ENCODE measurements at places on chromosomes 6 and 20. TPM values are rescaled to one million over a fixed set of nuclear protein-coding genes. Genes with fewer than 3 reads are reported as not detected.

The ARG1 gene
- total RNA-seq, result not detected

DNA sequence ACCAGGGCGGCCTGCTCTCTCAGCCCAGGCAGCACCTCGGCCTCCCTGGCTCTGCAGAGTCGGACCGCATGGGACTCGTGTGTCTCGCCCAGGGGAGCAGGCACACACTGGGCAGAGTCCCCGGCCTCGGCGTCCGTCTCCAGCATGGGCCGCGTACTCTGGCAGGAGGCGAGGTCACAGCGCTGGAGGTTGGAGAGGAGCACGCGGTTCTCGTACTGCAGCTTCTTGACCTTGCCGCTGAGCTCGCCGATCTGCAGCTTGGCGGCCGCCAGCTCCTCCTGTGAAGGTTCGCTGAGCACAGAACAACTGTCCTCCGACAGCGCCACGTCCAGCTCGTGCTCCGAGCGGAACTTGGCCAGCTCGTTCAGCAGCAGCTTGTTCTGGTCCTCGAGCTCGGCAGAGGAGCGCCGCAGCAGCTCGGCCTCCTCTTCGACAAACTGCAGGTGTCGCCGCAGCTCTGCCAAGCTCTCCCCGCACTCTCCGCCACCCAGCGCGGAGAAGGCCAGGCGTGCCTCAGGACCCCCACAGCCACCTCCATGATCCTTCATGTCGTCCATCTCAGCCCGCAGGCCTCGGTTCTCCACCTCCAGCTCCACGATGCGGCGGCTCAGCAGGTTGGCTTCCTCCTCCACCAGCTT, 42.0 kb upstream of the DSN1 start:
- no peaks in the 10 kb centered on the region for H3K27me3 ChIP-seq
- H3K27ac ChIP-seq, result no peak overlapping the region
- no peaks in the 10 kb centered on the region for H3K4me1 ChIP-seq
- DNase-seq, result no peak

GRCh38 chr6:119493980-119494379, 144.4 kb upstream of the MAN1A1 start:
- no peaks in the 10 kb centered on the region for H3K36me3 ChIP-seq
- no peak overlapping the region for H3K4me3 ChIP-seq
- H3K27ac ChIP-seq, result no peak overlapping the region
- no peaks in the 10 kb centered on the region for H3K27me3 ChIP-seq
- no peaks in the 10 kb centered on the region for H3K4me1 ChIP-seq

DNA sequence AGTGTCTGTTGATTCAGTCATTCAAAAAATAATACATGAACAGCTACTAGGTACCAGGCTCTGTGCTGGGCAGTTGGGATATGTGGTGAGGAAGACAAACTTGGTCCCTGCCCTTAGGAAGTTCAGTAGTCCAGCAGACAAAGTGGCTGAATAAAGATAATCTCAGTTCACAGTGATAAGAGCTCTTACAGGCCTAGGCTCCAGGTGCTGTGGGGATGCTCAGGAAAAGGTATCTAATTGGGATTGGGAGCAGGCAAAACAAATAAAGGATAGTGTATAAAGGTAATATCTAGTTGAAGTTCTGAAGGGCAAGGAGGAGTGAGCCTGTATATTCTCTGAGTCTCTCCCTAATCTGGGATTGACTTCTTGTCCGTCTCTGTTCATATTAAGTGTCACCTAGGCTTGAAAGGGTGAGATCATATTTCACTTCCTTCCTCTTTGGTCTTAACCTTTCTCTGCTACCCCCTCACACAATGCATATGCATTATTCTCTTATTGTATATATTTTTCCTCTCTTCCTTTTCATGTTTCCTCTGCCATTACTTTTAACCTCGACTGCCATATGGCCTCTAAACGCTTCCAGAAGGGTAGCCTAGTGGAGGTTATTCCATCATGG, 13.5 kb downstream of the PTPN1 start:
- H3K36me3 ChIP-seq, result no peaks in the 10 kb centered on the region
- no peak for DNase-seq
- H3K27ac ChIP-seq, result peak overlapping the region; percentile 42
- peaks cover 71% of the 10 kb centered on the region for H3K4me1 ChIP-seq
- H3K27me3 ChIP-seq, result no peaks in the 10 kb centered on the region

DNA sequence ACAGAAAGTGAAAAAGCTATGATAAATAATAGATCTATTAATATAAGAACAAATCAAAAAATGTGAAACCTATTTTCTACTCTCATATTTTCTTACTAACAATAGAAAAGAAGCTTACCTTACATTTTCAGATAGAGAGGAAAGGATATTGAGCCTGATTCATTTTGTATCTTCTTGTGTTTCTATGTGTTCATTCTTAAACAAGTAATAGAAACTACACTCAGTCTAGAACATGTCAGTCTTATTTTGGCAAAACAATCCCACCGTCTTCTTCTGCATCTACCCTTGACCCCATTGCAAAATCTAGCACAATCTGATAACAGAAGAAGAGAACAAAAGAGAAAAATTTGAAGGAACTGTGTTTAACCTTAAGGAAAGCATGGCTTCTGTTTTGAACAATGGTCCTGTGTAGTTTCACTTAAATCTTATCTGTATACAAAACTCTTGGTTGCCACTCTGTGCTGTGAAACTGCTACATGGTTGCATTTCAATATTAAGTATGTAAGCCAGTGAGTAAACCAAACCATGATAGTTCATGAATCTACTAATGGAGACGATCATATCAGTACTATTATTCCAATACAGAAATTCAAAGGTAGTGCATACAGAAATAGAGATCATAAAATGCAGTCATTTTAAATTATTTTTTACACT, 69.5 kb upstream of the LGSN start:
- no peaks in the 10 kb centered on the region for H3K36me3 ChIP-seq
- no peaks in the 10 kb centered on the region for H3K27me3 ChIP-seq
- H3K27ac ChIP-seq, result no peak overlapping the region
- H3K4me3 ChIP-seq, result no peak overlapping the region
